ENCODE measurements at places on chromosomes 2 and 18.

- DNase-seq: peak; percentile 99
Observed at GRCh38 chr18:3983351-3983969, 471.6 kb downstream of the DLGAP1 start.

DNA sequence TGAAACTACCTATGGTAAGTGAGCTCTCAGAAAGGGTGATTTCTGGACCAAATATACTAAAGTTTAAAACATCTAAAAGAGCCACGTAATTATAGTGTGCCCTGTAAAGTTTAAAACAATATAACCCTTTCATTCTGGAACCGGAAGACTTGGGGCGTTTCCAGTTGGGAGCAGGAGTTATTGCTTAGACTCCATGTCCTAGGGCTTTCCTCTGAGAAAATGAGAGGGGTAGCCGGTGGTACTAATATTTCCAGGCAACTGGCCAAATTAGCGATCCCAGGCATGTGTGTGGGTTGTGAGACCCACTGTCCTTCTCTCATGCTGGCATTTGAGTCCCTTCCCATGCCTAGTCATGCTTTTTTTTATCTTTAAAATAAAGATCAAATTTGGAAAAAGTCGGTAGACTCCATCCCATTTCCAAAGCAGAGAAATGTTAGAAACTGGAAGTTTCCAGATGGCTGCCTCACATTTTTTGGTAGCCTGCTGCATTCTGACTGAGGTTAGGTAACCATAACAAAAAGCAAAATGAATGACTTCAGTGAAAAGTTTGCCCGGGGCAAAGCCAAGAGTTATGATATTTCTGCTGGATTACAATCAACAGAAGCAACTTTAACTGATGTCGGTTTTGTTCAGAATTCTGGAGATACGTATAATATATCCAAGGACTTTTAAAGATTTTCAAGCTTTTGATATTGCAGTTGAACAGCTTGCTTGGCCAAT lies 227.4 kb downstream of the SS18 start:
- no peak for DNase-seq

- peak; percentile 85 for DNase-seq
Observed at GRCh38 chr2:234911271-234911670, 40.5 kb upstream of the SH3BP4 start.

GRCh38 chr2:203330434-203330833 lies 2.2 kb downstream of the ABI2 start:
- peak; percentile 66 for DNase-seq

GRCh38 chr2:224956706-224957105 lies 85.6 kb downstream of the DOCK10 start:
- no peak for DNase-seq

DNA sequence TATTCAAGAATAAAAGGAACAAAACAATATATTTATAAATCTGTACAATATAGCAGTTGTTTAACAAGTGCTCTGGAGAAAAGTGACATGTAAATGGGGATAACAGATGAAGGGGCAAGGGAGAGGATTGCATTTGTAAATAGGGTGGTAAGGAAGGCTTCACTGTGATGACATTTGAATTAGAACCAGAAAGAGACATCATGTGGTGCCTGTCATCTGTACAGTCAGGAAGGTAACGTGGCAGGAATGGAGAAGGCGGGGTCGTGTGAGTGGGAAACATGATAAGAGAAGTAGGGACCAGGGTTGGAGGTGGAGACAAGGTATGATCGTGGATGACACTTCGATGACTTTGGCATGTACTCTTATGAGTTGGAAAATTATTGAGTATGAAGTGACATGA lies 1393.6 kb upstream of the NXPH2 start:
- no peak for DNase-seq

DNA sequence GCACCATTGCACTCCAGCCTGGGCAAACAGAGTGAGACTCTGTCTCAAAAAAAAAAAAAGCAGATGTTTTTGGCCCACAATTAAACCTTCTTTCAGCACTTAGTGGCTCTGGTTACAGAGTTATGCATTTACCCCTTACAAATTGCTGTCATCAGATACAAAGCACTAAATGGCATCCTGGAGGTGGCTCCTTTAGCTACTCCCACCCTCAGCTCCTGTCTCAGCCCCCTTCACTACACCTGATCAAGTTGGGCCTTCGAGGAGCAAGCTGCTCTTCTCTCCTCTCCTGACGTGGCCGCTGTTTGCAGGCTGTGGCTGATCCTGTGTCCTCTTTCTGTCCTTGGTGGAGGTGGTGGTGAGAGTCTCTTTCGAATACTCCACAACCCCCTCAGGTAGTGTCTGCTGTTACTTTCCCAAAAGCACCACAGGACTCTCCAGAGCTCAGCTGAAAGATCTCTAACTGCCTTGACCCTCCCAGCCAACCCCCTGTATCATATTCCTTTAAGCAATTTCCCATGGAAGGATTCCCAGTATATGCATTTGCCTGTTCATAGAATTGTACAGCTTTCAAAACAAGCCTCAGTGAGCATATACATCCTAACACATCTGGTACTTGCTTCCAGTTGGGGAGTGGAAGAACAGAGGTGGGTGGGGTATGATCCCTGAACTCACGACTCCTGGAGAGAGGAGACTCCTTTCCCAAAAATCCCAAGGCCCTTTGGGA lies 285.9 kb downstream of the CLIP4 start:
- DNase-seq: no peak

DNA sequence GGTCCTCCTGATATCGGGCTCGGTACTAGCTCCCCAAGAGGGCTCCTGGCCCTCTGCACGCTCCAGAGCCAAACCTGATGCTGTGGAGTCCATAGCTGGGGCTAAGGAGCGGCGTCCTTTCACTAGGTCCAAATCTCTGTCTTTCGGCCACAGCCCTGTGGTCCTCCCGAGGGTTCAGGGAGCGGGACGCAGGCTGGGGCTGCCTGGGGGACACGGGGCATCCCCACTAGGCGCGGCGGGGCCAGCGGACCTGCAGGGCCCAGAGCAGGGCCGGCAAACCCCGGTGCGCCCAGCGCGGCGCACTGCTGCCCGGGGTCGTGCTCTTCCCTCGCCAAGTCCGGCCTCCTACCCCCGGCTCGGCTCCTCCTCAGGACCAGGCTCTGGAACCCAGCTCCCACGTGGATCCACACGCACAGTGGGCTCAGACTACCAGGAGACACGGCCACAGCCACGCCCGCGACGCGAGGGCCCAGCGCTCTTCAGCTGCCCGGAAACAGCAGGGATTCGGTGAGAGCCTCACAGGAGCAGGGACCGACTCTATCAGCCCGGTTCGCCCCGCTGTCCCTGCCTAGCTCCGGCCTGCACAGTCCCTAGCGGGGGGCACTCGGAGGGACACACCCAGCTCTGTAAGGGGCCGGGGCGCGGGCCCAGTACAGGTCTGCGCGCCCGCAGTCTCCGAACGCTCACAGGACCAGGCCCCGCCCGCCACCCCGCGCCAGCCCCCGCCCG lies 593 bp downstream of the ZNF514 start:
- peak; percentile 40 for DNase-seq

DNA sequence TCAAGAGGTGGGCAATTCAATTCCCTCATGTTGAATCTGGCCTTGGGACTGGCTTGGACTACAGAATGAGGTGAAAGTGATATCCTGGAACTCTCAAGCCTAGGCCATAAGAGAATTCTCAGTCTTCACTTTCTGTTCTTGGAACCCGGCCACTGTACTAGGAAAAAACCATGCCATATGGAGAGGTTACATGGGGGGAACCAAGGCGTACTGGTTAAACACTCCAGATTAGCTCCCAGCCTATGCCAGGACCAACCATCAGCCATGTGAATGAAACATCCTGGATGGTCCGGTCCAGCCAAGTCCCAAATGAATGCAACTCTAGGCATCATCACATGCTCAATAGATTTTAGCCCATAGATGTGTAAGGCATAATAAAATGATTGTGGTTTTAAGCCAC lies 56.4 kb downstream of the ZNF385B start:
- no peak for DNase-seq

DNA sequence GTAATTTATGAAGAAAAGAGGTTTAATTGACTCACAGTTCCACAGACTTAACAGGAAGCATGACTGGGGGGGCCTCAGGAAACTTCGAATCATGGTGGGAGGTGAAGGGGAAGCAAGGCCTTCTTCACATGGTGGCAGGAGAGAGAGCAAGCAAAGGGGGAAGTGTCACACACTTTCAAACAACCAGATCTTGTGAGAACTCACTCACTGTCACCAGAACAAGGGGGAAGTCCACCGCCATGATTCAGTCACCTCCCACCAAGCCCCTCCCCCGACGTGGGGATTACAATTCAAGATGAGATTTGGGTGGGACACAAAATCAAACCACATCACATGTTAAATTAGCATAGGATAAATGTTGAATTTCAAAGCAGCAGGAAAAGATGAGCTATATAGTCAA lies 56.2 kb downstream of the STRADB start:
- DNase-seq: no peak

- peak; percentile 58 for DNase-seq
Observed at GRCh38 chr2:198004173-198004572, 199.8 kb downstream of the PLCL1 start.

DNA sequence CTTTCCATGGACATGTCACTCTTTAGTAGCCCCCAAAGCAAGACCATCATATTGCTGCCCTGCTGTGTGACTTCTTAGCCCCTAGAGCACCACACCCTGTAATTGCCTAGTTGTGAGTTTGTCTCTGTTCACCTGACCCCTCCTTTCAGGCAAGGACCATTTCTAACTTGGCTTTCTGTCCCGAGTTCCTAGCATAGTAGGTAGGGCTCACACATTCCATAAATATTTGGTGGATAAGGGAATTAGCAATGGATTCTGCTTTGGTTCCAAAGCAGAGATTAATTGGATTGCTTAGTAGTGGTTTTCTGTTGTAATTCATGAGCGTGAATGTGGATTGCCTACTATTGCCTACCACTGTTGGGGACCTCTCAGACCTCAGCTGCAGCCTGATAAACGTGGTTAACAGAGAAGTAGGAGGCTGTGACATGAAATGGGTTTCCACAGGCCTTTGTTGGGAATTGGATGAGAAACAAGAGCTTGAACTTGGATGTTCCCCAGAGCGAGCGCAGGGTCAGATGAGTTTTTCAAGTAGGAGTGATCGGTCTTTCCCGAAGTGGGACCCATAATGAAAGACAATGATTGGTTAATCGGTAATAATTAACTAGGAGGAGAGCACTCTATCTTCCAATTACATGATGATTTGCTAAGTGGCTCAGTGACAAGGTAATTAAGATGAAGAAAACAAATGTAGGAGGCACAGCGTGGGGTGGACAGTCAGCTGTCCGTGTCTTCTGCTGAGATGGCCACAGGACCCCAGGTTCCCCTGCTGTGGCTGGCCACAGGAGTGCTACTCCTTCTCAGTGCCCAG lies 13.4 kb upstream of the UGT1A1 start:
- peak; percentile 60 for DNase-seq

DNA sequence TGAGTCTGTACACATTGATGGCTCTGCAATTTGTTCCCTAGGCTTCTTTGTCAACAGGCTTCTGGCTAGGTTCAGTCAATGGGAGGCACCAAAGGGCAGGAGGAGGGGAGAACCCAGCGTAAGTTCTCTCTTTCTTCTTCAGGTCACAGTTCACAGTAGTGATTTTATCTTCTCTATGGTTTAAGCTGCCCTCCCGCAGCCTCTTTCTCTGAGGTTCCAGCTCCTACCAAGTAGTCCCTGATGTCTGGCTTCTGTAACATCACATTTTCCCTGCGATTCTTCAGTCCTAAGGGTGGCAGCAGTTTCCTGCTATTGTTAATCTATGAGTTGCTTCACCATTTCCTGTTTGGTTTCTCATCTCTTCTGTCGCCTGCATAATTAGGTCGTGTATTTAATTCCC lies 107.4 kb downstream of the CPO start:
- peak; percentile 38 for DNase-seq

- no peak for DNase-seq
Observed at GRCh38 chr2:26444236-26444635, 33.7 kb downstream of the OTOF start.

DNA sequence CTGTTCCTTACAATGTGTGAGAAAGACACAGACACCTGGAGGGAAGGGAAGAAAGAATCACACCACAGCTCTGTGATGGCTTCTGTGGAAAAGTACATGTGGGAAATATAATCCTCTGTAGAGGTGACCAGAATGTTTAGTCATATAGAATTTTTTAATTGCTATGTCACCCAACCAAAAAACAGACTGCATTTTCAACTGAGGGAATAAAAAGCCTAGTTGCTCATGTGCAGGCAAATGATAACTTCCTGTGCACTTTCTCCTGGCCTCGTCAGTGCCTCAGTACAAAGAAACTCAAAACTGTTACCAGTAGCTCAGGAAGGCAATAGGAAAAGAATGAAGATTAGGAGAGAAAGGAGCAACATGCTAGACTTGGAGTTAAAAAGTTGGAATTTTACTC lies 326.8 kb downstream of the OSR1 start:
- no peak for DNase-seq

DNA sequence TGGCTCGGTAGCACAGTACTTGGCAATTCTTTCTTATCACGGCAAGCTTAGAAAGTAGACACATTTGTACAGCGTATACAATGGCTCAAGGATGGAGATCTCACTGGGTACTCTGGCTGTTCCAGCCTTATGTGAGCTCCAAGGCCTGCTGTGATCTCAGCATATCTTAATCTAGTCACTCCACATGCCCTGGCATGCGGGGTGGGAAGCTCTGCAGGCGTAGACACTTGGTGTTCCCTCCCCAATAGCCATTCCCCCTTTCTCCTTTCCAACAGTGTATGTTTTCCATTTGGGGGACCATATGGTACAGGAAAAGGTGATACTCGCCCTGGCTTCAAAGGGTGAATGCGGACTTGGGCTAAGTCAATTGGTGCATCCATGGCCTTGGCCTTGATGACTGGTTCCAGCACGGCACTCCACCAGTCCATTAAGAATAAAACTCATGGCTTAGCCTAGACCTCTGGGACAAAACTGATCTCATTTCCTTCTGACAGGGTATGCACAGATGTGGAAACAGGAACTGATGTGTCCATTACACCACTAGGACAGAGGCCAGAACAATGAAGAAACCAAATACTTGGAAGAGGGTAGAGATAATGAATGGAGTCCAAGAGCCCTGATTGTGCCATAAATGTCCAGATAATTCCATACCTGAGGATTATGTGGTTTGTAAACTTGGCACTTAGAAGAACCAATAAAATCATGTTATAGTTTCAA lies 28.4 kb downstream of the TGIF1 start:
- peak; percentile 87 for DNase-seq

DNA sequence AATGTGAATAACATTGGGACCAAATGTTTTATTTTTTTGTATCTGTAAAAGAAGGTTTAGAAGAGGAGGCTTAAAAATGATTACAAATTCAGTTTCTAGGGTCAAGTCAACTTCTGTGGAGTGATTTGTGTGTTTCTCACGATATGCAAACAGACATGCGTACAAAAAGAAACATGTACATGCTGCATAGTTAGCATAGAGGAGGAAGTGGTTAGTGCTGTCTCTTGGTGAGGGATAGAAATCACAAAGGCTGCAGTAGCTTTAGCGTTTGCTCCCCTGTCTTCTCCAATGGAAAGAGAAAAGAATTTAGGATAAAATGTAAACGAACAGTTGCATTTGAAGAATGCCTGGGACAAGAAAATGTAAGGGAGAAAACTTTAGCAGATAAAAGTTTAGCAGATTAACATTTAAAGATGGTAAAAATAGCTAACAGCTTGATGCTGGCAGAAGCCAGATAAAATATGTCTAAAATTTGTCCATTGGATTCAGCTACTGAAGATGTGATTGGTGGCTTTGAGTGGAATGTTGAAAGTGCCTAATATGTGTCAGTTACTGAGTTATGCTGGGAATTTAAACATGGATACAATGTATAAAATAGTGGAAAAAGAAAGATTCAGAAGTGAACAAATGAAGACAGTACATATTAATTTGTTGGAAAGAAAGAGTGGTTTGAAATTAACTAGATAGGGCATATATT lies 44.9 kb downstream of the MALT1 start:
- no peak for DNase-seq

GRCh38 chr2:216863946-216864345 lies 4.1 kb upstream of the TNP1 start:
- DNase-seq: no peak

- no peak for DNase-seq
Observed at GRCh38 chr2:127630096-127630863, 15.7 kb upstream of the GPR17 start.

All from fibroblast of the aortic adventitia (primary cell).